ENCODE measurements at places on chromosomes 6 and 20.

DNA sequence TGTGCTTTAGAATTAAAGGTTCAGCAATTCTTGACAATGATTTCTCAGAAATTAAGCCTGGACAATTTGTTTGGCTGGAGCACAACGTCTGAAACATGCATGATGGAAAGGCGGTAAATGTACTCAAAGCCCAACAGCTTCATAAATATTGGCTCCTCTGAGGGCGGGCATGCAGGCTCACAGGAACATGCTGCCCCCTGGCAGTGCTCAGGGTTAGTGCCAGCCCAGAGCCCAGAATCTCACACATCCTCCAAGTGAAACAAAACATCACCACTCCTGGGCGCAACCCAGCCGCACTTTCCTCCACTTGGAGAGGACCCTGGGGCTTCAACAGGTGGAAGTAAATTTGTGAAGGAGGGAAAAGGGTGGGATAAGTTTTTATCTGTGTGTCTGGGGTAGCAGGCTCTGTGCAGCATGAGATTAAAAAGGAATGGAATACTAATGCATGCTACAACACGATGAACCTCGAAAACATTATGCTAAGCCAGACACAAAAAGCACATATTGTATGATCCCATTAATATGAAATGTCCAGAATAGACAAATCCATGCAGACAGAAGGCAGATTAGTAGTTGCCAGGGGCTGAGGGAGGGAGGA, 54.1 kb upstream of the PTPRT start:
- peak; percentile 3 for DNase-seq

DNA sequence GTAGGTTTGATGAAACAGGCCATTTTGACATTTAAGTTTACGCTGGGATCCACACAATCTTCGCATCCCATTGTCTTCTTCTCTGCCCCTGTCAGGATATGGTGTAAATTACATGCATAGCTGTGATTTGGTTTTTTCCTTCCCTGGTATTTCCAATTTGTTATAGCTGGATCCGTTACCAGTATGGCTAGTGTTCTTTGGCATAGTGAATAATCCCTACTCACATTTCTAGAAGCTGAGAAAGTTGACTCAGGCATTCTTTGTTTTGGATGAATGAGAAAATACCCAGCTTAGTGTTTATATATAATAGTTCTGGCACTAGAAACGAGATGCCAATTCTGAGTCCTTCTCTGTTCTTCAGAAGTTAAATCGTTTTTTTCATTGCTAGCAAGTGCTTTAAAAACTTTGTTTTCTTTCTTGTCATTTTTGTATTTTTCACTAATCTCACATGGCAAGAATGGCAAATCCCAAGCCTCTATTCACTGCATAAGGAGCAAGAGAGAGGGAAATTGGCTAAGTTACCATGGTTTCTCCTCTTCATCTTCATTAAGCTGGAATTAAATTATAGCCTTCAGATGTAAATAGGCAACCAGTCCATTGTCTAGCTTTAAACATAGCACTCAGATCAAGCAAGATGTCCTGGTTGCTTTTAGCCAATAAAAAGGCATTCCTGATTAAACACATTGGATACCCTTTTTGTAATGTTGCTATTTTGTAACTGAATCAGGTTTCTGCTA, 91.9 kb upstream of the LAMP5 start:
- no peak for DNase-seq

DNA sequence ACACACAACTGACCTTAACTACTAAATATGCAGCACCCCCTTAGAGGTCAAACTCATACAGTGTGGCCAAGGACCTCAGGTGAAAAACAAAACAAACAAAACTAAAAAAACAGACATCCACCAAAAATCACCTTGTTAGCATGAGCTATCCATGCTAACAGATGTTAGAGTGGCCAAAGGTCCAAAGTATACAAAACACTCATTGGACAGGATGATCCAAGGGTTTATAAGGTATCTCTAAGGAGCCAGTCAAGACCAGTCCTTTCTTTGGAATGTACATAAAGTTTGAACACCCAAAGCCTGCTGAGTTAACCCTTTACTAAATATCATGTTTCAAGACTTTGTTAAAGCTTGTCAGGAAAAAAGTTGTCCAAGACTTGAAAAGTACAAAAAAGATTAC, 35.8 kb downstream of the THEMIS start:
- no peak for DNase-seq

- DNase-seq, result no peak
Measured at GRCh38 chr6:168367285-168367751, 47.7 kb upstream of the DACT2 start.

DNA sequence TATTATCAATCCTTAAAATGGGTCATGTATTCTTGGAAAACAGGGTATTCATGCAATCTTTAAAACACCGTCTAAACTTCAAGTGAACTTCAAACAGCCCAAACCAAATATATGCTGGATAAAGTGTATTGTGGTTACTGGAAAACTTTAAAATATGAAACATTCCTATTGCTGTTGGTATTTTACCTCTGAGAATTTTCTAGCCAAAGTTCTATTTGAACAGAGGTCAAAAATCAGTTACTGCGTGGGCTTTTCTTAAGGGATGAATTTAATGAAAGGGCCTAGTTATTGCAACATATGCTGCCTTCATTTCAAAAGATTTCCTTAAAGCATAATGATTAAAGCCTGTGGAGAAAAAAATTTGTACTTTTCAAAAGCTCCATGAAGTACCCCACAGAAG, 436.0 kb downstream of the PLCB1 start:
- no peak for DNase-seq

DNA sequence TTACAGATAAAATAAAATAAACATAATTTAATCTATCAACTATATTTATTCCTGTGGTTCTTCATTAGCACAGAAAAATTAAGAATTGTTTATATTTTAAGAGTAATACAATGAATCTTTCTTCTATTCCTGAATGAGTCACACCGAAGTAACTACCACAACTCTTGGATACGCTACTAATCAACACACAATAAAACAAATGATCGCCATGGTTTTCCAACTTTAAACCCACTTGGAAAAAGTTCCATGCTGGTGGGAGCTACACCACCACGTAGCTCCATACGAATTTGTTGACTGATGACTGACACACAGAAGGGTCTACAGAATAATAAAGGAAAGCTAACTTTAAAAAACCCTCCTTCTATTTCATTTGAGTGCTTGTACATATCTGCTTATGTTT, 135.8 kb upstream of the NEDD9 start:
- DNase-seq, result no peak

GRCh38 chr6:139376604-139377218, 2.3 kb upstream of the CITED2 start:
- DNase-seq, result no peak

GRCh38 chr6:69907981-69908498, 41.7 kb downstream of the COL19A1 start:
- no peak for DNase-seq

DNA sequence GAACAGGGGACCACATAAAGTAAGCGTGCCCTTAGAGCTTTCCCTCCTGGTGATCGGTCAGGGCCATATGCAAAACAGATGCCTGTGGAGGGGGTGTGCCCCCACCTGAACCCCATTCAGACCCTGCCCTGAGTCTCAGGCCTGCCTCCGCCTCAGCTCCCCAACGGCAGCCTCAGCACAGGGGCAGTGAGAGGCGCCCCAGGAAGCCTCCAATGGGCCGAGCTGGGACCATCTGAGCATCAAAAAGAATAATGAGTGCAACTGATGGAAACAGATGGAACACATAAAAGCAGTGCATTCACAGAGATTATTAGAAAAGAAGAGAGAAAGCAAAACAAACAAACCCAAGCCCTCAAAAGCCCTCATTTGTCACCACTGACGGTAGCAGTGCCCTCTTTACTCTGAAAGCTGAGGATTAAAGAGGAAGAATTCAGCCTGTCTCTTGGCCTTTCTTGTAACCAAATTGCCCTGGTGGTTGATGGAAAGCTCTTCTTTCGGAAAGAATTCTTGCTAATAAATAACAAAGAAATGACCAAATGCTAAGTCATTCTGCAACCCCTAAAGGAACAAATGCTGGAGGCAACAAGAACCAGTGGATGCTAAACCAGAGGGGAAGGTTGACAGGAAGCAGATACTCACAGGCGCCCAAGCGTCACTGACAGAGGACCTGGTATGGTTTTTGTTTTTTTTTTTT, 6.8 kb downstream of the ADISSP start:
- DNase-seq, result no peak

DNA sequence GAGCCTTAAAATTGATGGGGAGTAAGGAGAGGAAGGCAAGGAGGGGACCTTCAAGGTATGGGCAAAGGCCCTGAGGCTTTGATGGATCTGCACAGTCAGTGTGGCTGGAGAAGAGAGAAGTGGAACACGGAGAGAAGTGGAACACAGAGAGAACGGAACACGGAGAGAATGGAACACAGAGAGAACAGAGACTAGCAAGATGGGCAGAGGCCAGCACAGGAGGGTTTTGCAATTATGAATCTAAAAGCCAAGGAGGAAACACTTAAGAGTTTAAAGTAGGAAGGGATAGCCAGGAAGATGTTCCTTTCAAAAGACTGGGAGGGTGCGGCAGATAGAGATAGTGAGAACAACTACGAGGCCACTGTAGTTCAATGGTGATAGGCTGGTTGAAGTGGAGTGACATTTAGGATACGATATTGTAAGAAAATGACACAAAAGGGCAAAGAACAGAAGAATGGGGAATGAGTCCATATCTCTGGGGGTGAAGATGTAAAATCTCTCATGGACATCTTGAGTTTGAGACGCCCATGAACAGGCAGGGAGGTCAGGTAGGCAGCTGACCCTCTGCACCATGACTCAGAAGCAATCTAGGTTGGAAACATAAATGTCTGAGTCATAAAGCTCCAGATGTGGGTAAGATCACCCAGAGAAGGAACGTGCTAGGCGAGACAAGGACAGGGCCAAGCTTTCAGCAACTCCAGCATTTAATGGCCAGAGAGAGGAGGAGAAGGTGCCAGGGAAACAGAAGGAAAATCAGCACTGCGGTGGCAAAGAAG, 25.4 kb downstream of the ZMYND8 start:
- DNase-seq, result no peak

DNA sequence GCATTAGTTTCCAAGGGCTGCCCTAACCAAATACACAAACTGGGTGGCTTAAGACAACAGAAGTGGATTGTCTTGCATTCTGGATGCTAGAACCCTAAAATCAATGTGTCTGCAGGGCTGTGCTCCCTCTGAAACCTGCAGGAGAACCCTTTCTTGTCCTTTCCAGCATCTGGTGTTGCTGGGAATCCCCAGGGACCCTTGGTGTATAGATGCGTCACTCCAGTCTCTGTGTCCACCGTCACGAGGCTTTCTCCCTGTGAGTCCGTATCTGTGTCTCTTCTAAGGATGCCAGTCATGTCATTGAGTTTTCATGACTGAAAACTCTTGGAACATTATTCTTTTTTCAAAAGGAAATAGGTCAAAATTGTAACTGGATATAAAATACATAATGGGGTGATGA, 142.9 kb downstream of the RNASET2 start:
- no peak for DNase-seq

GRCh38 chr6:125197795-125198269, 44.3 kb downstream of the TPD52L1 start:
- no peak for DNase-seq

DNA sequence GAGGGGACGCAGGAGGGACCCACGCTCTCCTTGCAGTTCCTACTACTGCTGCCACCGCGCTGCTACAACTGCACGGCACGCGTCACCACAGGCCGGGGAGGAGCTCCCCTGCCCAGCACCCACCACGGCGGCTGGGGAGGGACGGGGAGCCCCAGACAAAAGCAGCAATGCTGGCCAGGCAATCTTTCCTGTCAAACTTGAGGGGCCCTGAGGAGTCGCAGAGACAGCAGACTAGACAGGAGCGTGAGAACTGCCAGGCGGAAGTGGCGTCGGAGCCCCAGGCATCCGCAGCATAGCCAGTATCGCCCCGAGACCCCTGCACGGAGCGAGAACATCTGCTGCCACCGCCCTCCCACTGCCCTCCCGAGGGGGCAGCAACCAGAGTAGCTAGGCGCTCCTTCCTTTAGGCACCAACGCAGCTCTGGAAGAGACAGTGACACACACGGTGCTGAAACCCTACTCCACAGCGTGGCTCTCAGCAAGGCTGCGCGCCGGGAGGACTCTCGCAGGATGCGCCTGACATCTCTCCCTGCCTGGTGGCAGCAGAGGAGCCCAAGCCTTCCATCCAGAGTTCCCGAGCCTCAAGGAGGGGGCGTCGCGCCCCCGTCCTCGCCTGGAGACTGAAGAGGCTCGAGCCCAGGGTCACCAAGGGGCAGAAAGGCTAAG, 2.2 kb downstream of the TAF4 start:
- no peak for DNase-seq

GRCh38 chr6:37534893-37535292, 35.2 kb upstream of the CCDC167 start:
- no peak for DNase-seq

DNA sequence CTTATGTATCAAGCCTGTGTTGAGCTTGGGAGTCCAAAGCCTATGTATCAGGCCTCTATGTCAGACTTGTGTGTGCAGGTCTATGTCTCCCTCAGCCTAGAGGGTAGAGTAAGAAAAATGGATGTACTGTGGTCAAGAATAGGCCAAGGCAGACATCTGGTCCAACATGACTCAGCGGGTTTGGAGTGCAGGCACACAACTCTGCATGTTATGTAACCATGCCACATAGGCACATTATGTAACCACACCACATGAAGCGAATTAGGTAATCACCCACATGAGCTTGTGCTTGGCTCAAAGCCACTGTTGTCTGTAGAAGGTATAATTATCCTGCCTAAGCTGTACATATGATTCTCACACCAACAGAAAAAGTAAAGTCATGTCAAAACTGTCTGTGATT, 1190.5 kb upstream of the EYS start:
- DNase-seq, result no peak

- no peak for DNase-seq
Measured at GRCh38 chr6:85971238-85971637, 328.6 kb upstream of the SYNCRIP start.

GRCh38 chr20:58841539-58842264, 9.0 kb downstream of the GNAS-AS1 start:
- DNase-seq, result no peak

GRCh38 chr20:19460386-19460785, 247.9 kb downstream of the SLC24A3 start:
- no peak for DNase-seq

DNA sequence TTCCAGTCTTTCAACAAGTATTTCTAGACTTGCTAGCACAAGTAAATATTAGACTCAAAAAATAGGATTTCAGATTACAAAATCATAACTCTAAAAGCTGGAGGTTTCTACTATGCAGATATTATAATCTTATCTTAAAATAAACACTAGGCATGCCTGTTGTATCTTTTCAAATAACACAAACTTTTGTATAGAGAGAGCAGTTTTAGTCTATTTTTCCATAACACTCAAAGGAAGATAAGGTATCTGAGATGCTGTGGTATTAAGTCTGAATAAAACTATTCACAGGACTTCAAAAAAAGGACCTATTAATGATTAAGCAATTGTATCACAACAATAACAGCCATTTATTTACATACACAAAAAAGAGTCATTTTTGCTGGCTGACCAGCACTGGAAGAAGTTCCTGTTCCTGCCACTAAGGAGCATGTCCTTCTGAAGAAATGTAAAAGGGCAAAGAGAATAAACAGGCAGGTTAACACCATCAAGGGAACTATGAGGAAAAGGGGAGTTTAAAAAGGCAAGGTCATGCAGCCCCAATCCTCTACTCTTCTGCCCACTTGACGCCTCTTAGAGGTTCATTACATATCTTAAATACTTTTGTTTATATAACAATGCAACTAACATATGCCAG, 39.4 kb downstream of the REPS1 start:
- no peak for DNase-seq

All from stimulated activated CD4-positive, alpha-beta T cell treated with anti-CD3 and anti-CD28 coated beads, Interleukin-15, amount 100 ng/mL, for 24 hours (primary cell).